ENCODE measurements at places on chromosomes 3 and 15. TPM values are rescaled to one million over a fixed set of nuclear protein-coding genes. Genes with fewer than 3 reads are reported as not detected.

GRCh38 chr3:190696777-190697501, 165.6 kb downstream of the GMNC start:
- H3K27ac ChIP-seq = no peak overlapping the region
- H3K27me3 ChIP-seq = no peaks in the 10 kb centered on the region
- H3K4me3 ChIP-seq = no peak overlapping the region
- peaks cover 2% of the 10 kb centered on the region for H3K36me3 ChIP-seq
- no peak for DNase-seq
- peaks cover 33% of the 10 kb centered on the region for H3K4me1 ChIP-seq

GRCh38 chr3:11091088-11091590, 63.2 kb upstream of the HRH1 start:
- H3K36me3 ChIP-seq = no peaks in the 10 kb centered on the region
- no peaks in the 10 kb centered on the region for H3K27me3 ChIP-seq
- DNase-seq = no peak
- H3K4me1 ChIP-seq = peaks cover 13% of the 10 kb centered on the region
- H3K4me3 ChIP-seq = no peak overlapping the region

Gene POLQ
- total RNA-seq = 2.9 TPM

GRCh38 chr3:46878781-46879436, 1.4 kb downstream of the PTH1R start:
- H3K4me3 ChIP-seq = no peak overlapping the region
- no peaks in the 10 kb centered on the region for H3K36me3 ChIP-seq
- H3K27me3 ChIP-seq = no peaks in the 10 kb centered on the region
- H3K27ac ChIP-seq = no peak overlapping the region
- DNase-seq = no peak

GRCh38 chr15:73650416-73651126, 17.4 kb upstream of the NPTN start:
- H3K4me1 ChIP-seq = peaks cover 3% of the 10 kb centered on the region
- H3K27me3 ChIP-seq = peaks cover 13% of the 10 kb centered on the region
- no peak overlapping the region for H3K27ac ChIP-seq
- no peak overlapping the region for H3K4me3 ChIP-seq

GRCh38 chr15:36810656-36811449, 231.4 kb downstream of the CDIN1 start:
- H3K4me3 ChIP-seq = no peak overlapping the region
- no peaks in the 10 kb centered on the region for H3K36me3 ChIP-seq
- no peak for DNase-seq
- no peak overlapping the region for H3K27ac ChIP-seq
- H3K27me3 ChIP-seq = no peaks in the 10 kb centered on the region

DNA sequence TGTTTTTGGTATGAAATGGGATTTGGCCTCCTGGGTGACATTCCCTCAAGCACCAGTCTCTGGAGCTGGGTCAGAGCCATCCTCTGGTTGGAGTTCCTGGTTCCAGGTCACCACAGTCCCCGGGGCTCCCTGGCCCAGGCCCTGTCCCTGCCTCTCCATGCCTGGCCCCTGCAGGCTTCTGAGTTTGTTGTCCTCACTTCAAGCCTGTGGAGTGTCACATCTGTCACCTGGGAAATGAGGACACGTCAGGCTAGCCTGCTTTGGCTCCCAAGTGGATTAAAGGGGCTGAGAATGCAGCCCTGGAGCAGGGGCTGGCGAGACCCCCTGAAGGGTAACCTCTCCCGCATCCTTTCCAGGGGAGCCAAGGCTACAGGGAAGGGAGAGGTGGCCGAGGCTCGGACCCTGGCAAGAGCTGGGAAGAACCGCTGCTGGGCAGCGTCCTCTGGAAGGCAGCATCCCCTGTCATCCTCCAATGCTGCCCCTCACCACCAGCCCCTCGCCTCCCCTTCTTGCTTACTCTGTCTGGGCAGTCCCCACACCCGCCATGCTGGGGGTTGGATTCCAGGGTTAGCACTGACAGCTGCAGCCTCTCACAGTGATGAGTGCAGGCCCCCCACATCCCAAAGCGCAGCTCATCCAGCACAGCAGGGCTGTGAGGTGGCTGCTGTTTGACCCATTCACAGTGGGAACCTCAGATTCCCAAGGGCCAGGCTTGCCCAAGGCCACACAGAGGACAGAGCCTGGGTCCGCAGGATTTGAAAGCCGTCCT, 75.5 kb upstream of the IQSEC1 start:
- no peak for DNase-seq
- H3K4me3 ChIP-seq = no peak overlapping the region
- no peak overlapping the region for H3K27ac ChIP-seq
- H3K4me1 ChIP-seq = no peaks in the 10 kb centered on the region
- peaks cover 1% of the 10 kb centered on the region for H3K36me3 ChIP-seq
- H3K27me3 ChIP-seq = peaks cover 23% of the 10 kb centered on the region

Gene REC114
- not detected for total RNA-seq

- no peaks in the 10 kb centered on the region for H3K27me3 ChIP-seq
- peaks cover 4% of the 10 kb centered on the region for H3K36me3 ChIP-seq
- DNase-seq = no peak
- H3K4me3 ChIP-seq = no peak overlapping the region
- peaks cover 7% of the 10 kb centered on the region for H3K4me1 ChIP-seq
- H3K27ac ChIP-seq = no peak overlapping the region
These were observed 13.5 kb downstream of the SEMA4B start for GRCh38 chr15:90214553-90215196.

Gene LACTB
- 20.7 TPM for total RNA-seq

GRCh38 chr3:64455351-64455750, 230.1 kb upstream of the PRICKLE2 start:
- peaks cover 58% of the 10 kb centered on the region for H3K4me1 ChIP-seq
- no peaks in the 10 kb centered on the region for H3K36me3 ChIP-seq
- no peak for DNase-seq
- no peak overlapping the region for H3K27ac ChIP-seq
- no peaks in the 10 kb centered on the region for H3K27me3 ChIP-seq

- H3K36me3 ChIP-seq = no peaks in the 10 kb centered on the region
- no peaks in the 10 kb centered on the region for H3K4me1 ChIP-seq
- DNase-seq = no peak
- no peak overlapping the region for H3K27ac ChIP-seq
These were observed 590.2 kb upstream of the UBE2E2 start for GRCh38 chr3:22612927-22613326.

- no peaks in the 10 kb centered on the region for H3K27me3 ChIP-seq
- DNase-seq = no peak
- peaks cover 2% of the 10 kb centered on the region for H3K36me3 ChIP-seq
- peaks cover 11% of the 10 kb centered on the region for H3K4me1 ChIP-seq
- H3K27ac ChIP-seq = no peak overlapping the region
These were observed 18.6 kb downstream of the SERP1 start for GRCh38 chr3:150527464-150528255.

Gene DAZL
- total RNA-seq = not detected

- H3K27ac ChIP-seq = no peak overlapping the region
- no peaks in the 10 kb centered on the region for H3K36me3 ChIP-seq
- no peak for DNase-seq
- peaks cover 18% of the 10 kb centered on the region for H3K4me1 ChIP-seq
- no peaks in the 10 kb centered on the region for H3K27me3 ChIP-seq
- no peak overlapping the region for H3K4me3 ChIP-seq
These were observed 31.9 kb upstream of the SPTSSB start for GRCh38 chr3:161403251-161403650.

DNA sequence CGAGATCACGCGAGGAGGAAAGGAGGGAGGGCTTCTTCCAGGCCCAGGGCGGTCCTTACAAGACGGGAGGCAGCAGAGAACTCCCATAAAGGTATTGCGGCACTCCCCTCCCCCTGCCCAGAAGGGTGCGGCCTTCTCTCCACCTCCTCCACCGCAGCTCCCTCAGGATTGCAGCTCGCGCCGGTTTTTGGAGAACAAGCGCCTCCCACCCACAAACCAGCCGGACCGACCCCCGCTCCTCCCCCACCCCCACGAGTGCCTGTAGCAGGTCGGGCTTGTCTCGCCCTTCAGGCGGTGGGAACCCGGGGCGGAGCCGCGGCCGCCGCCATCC, 1.1 kb upstream of the SETD5 start:
- H3K27ac ChIP-seq = peak overlapping the region; percentile 95
- H3K4me3 ChIP-seq = peak overlapping the region; percentile 81
- H3K4me1 ChIP-seq = peaks cover 66% of the 10 kb centered on the region
- H3K27me3 ChIP-seq = no peaks in the 10 kb centered on the region
- H3K36me3 ChIP-seq = peaks cover 19% of the 10 kb centered on the region
- peak; percentile 96 for DNase-seq

Data from chondrocyte (in vitro differentiated cells).